Fibroblast of skin of right biceps (primary cell): ENCODE measurements at places on chromosomes 5 and 9.

- no peak for DNase-seq
These were observed 22.3 kb downstream of the LIFR start for GRCh38 chr5:38534156-38534453.

- peak; percentile 69 for DNase-seq
These were observed 147.5 kb downstream of the GNAQ start for GRCh38 chr9:77883846-77884771.

- peak; percentile 28 for DNase-seq
These were observed 117.5 kb upstream of the OR13F1 start for GRCh38 chr9:104386425-104387069.

DNA sequence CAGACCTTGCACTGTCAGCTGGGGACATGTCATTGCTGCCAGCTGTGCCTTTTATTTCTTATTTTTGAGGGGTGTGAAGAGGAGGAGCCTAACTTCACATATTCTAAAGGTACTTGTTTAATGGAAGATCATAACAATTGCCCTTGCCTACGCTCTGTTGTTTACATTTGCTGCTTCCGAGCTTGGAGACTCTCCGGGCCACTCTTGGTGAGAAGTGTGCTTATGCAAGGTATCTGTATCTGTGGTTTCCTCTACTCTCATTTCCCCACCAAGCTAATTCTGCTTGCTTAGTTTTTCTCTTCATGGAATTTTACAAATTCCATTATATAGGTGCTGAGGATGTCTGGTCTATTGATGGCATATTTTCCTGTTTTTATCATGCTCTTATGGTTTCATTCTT lies 105.3 kb downstream of the RASGRF2 start:
- DNase-seq = no peak

DNA sequence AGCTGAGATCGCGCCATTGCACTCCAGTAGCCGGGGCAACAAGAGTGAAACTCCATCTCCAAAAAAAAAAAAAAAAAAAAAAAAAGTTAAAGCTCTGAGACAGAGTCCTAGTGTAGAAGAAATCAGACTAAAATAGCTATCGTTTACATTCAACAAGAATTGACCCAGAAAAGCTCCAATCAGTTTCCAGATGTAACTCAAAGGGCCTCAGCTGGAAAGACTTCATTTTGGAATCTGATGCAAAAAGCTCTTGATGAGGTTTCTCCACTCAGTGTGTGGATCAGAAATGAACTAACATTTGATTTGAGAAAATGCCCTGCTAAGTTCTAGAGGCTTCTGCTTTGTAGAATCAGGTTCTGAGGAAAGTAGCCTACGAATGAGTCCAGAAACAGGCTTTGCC lies 7.2 kb upstream of the C1QTNF2 start:
- DNase-seq = no peak

DNA sequence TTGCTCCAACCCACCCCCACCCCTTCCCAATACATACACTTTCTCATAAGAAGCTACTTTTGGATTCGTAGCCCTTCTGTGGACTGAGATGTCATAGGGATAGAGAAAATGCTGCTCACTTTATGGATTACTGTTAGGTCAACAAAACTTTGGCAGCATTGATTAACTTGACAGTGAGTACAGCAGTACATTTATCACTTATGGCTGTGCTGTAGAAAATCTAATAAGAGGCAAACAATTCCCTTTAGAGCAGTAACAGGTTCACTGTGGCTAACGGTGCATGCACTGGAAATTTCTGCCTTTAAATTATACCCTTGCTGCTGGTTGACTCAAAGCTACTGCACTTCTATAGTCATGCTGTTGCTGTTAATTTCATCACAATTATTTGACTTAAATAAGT lies 59.2 kb downstream of the PPIC start:
- DNase-seq = no peak

GRCh38 chr9:132742821-132743311 lies 72.6 kb downstream of the GTF3C4 start:
- DNase-seq = no peak

DNA sequence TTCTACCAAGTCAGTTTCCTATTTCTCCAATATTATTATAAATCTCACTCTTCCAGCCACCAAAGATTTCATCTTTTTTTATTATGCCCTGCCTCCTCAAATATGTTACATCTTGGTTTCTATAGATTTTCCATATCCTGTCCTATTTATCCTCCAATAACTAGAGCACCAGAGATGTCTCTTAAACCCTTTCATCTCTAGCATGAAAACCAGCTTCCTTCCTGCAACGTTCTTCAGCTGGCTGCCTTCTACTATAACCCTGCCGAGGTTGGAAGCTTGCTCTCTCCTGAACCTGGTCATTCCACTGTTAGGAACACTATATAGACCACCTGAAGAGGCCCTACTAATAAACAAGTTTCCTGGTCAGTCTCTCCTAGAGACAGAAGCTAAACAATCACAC lies 27.9 kb downstream of the FAM169A start:
- DNase-seq = no peak

DNA sequence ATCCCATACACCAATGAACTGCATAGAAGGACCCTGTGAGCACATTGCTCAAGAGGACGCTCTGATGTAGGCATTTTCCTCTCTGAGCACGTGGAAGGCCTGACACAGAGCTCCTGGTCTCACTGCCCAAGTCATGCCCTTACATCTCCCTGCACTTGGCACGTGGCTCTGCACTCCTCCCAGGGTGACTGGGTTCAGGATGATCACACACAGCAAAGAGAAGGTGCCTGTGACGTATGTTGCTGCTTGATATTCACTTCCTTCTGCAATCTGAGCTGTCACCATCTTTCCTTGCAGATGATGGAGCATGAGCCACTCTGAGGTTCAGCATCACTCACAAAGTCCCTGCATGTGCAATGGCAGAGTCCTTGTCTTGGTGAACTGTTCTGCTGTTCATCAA lies 125.2 kb downstream of the FSTL4 start:
- no peak for DNase-seq

DNA sequence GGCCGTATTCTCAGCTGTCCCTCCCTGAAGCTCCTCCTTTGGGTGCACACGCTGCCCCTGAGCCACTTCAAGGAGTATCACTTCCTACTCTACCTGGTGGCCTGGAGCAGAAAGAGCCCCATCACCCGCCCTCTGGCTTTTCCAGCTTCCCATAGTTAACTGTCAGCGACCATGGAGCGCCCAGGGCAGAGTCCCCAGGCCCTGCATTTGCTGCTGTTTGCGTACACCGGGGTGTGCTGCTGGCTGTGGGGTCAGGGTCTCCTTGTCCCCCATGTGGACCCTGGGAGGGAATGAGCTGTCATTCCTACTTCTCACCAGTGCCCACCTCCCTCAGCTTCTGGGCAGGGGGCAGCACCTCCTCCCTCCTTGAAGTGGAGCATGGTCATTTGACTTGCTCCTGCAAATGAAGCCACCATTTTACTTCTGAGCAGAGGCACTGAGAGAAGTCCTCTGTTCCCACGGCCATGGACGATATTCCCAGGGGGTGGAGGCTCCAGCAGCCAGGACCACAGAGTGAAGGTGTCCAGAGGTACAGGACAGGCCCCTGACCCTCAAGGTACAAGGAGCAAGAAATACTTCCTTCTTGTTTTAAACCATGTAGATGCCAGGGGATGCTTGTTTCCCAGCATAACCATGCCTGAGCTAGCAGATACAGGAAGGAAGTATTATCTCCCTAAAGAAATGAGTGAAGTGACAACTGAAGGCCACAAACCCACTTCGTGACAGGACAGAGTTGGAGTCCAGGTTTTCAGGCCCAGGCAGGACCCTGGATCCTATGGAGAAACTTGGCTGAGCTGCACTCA lies 40.6 kb upstream of the COL5A1 start:
- no peak for DNase-seq

GRCh38 chr5:79929095-79929494 lies 62.0 kb downstream of the MTX3 start:
- DNase-seq = no peak

DNA sequence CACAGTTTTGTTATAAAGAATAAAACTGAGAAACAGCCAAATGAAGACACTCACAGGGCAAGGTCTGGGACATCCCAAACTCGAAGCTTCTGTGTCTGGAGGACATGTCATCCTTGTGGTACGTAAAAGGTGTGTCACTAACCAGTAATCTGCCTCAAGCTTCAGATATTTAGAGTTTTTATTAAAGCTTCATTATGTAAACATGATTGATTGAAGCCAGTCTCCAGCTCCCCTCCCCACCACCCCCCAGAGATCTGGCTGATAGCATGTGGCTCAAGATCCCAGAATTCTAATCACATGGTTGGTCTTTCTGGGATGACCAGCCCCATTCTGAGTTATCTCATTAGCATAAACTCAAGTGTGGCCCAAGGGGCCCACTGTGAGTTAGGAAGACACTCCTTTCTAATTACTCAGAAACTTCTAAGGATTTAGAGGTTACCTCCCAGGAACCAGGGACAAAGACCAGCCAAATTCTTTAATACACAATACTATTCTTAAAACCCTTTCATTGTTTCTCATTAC lies 31.4 kb upstream of the ERAP1 start:
- DNase-seq = no peak

- peak; percentile 82 for DNase-seq
These were observed 1278.0 kb downstream of the EFNA5 start for GRCh38 chr5:106392766-106393165.

GRCh38 chr5:118628660-118629354 lies 359.5 kb downstream of the DTWD2 start:
- DNase-seq = peak; percentile 15

DNA sequence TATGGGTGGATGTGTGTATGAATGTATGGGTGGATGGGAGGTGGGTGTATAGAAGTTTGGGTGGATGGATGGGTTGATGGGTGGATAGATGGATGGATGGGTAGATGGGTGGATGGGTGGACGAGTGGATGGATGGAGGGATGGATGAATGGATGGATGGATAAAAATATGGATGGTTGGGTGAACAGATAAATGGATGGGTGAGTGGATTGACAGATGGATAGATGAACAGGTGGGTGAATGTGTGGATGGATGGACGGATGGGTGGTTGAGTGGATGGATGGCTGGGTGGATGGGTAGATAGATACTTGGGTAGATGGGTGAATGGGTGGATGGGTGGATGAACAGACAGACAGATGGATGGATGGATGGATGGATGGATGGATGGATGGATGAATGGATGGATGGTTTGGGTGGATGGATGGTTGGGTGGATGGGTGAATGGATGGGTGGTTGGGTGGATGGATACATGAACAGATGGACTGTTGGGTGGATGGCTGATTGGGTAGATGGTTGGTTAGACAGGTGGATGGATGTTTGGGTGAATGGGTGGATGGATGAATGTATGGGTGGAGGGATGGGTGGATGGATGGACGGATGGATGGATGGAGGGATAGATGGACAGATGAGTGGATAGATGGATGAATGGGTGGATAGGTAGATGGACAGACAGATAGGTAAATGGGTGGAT lies 166.8 kb downstream of the IRX2 start:
- no peak for DNase-seq

DNA sequence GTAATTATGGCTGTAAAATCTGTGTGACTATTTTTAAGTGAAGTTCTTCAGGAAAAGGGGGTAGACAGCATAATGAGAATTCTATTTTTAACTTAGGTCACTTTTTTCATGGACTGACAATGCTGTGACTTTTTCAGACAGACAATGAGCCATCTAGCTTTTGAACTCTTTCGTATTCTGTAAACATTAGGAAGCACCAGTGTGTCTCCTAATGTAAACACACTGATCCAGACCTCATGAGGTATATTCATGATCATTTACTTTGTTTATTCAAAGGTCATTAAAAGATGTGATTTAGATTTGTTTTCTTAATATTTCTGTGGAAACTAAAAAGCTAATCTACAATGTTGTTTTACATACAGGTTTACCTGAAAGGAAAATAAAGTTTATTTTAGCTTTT lies 352.6 kb downstream of the ADGRV1 start:
- DNase-seq = no peak
